ENCODE measurements at places on chromosomes 6 and 20.
A peak's percentile ranks its signal among the peaks of the same experiment; 100 is the strongest.

GRCh38 chr20:32501709-32502108 is 83.4 kb downstream of the NOL4L start:
- H3K36me3 ChIP-seq = no peaks in the 10 kb centered on the region
- no peak overlapping the region for H3K4me3 ChIP-seq
- H3K4me1 ChIP-seq = peaks cover 11% of the 10 kb centered on the region
- no peaks in the 10 kb centered on the region for H3K27me3 ChIP-seq
- DNase-seq = no peak

- no peak overlapping the region for H3K27ac ChIP-seq
- H3K36me3 ChIP-seq = no peaks in the 10 kb centered on the region
- H3K4me1 ChIP-seq = peaks cover 7% of the 10 kb centered on the region
Measured at GRCh38 chr6:44480097-44480541, 92.6 kb downstream of the CDC5L start.

GRCh38 chr20:50848341-50848808 is 53.5 kb downstream of the BCAS4 start:
- peak overlapping the region; percentile 57 for H3K27ac ChIP-seq
- H3K4me3 ChIP-seq = no peak overlapping the region
- peak; percentile 52 for DNase-seq
- H3K4me1 ChIP-seq = peaks cover 32% of the 10 kb centered on the region
- no peaks in the 10 kb centered on the region for H3K27me3 ChIP-seq

DNA sequence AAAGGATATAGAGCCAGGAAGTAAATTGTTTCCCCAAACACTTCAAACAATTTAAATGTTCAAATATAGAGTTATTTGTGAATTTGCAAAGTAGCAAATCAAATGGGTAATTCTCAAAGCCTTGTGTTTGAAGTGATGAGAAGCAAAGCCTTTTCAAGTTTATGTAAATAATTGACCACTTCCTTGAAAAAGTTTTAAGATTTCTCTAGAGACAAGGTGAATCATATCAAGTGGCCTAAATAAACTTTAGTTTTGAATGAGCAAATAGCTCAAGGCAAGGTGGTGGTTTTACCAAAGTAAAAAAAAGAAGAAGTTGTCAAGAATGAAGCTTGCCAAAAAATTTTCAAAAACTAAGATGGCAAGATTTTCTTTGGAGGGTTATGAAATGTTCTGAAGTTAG is 42.6 kb upstream of the IFNGR1 start:
- H3K27me3 ChIP-seq = no peaks in the 10 kb centered on the region
- no peaks in the 10 kb centered on the region for H3K36me3 ChIP-seq
- no peak for DNase-seq

- peaks cover 4% of the 10 kb centered on the region for H3K4me1 ChIP-seq
- no peak overlapping the region for H3K27ac ChIP-seq
- no peak overlapping the region for H3K4me3 ChIP-seq
- H3K36me3 ChIP-seq = peaks cover 100% of the 10 kb centered on the region
- H3K27me3 ChIP-seq = no peaks in the 10 kb centered on the region
- DNase-seq = peak; percentile 28
Measured at GRCh38 chr6:89787660-89788328, 31.8 kb downstream of the MDN1 start.

GRCh38 chr6:142947714-142948480 is 2.9 kb upstream of the HIVEP2 start:
- H3K36me3 ChIP-seq = no peaks in the 10 kb centered on the region
- H3K4me3 ChIP-seq = peak overlapping the region; percentile 94
- H3K27me3 ChIP-seq = no peaks in the 10 kb centered on the region
- no peak for DNase-seq
- H3K27ac ChIP-seq = peak overlapping the region; percentile 99

GRCh38 chr6:121142093-121142492 is 192.2 kb downstream of the TBC1D32 start:
- H3K27me3 ChIP-seq = no peaks in the 10 kb centered on the region
- H3K36me3 ChIP-seq = no peaks in the 10 kb centered on the region
- H3K4me1 ChIP-seq = no peaks in the 10 kb centered on the region
- H3K27ac ChIP-seq = no peak overlapping the region
- no peak overlapping the region for H3K4me3 ChIP-seq
- DNase-seq = no peak

DNA sequence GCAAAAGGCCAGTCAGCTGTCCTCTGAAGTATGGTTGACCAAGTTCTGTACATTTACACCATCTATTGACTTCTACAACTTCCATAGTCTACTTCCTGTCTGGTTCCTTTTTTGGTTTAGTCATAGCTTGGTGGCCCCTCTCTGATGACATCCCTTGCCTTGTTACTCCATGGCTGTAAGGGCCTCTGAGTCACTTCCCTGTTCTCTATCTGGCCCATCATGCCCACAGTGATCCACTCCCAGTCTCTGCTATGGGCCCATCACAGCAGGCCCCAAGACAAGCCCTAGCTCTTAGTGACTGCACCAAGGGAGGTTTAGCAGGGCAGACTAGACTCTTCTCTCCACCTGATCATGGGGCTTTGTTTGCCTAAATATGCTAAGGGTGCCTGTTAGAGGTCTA is 441.6 kb downstream of the HACE1 start:
- H3K4me3 ChIP-seq = no peak overlapping the region
- no peak overlapping the region for H3K27ac ChIP-seq
- no peaks in the 10 kb centered on the region for H3K36me3 ChIP-seq
- no peak for DNase-seq
- no peaks in the 10 kb centered on the region for H3K4me1 ChIP-seq

GRCh38 chr6:85364344-85364743 is 85.5 kb upstream of the NT5E start:
- H3K4me3 ChIP-seq = no peak overlapping the region
- no peaks in the 10 kb centered on the region for H3K36me3 ChIP-seq
- DNase-seq = no peak
- H3K27ac ChIP-seq = no peak overlapping the region

DNA sequence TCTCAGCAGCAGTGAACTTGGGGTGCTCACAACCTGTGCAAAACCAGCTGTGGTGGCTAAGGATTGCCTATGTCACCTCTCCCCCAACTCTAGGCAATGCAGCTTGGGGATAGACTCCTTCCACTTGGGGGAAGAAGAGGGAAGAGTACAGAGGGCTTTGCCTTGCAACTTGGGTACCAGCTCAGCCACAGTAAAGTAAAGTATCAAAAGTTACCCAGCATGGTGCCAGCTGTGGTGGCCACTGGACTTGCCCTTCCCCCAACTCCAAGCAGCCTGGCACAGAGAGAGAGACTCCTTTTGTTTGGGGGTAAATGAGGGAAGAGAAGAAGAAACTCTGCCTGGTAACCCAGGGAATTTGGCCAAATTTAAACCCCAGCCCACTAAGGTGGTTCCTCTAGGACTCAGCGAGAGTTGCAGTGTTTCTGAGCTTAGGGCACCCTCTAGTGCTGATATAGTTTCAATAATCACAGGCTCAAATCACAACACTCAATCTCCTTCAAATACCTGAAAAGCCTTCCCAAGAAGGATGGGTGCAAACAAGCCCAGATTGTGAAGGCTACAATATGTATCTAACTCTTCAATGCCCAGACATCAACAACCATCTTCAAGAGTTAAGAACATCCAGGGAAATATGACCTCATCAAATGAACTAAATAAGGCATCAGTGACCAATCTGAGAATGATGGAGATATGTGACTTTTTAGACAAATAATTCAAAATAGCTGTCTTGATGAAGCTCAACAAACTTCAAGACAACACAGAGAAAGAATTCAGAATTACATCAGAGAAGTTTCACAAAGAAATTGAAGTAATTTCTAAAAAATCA is 7.6 kb upstream of the DEFB129 start:
- no peak overlapping the region for H3K27ac ChIP-seq
- H3K4me1 ChIP-seq = no peaks in the 10 kb centered on the region
- no peak overlapping the region for H3K4me3 ChIP-seq

GRCh38 chr6:25481267-25481666 is 170.7 kb upstream of the SCGN start:
- no peak overlapping the region for H3K4me3 ChIP-seq
- H3K36me3 ChIP-seq = peaks cover 17% of the 10 kb centered on the region
- no peak for DNase-seq
- H3K27me3 ChIP-seq = no peaks in the 10 kb centered on the region
- H3K27ac ChIP-seq = no peak overlapping the region
- H3K4me1 ChIP-seq = peaks cover 6% of the 10 kb centered on the region

DNA sequence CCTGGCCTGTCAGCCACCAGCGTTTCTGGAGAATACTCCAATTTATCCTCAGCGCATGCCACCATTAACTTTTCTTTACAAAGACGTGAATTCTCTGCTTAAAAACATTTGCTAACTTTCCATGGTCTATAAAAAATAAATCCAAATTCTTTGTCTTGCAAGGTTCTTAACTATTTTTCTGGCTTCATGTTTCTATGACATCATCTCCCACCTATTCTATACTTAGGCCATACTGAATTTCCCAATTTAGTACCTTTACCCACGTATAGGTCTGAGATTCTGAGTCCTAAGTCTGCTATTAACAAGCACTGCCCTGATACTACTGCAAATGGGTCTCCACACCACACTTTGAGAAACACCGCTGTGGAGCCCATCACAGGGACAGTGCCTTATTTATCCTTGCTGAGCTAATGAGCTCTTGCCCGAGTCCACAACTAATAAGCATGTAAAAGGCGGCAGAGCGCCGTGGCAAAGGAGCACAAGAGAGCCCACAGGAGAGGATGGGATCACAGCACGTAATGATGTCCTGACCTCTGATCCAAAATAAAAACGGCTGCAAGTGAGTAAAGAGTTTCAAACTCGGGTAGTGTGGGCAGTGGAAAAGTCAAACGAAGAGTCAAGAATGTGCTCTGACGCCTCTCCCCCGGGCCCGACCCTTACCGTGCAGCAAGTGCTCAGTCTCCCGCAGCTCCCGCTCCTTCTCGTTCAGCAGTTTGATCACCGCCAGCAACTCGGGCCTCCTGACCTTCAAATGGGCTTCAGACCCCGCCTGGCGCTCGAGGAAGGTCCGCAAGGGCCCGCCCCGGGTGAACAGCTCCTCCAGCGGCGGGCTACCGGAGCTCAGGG is 519 bp downstream of the MTRF1L start:
- no peaks in the 10 kb centered on the region for H3K27me3 ChIP-seq
- H3K36me3 ChIP-seq = peaks cover 14% of the 10 kb centered on the region
- peak; percentile 50 for DNase-seq
- H3K4me3 ChIP-seq = peak overlapping the region; percentile 65
- peaks cover 59% of the 10 kb centered on the region for H3K4me1 ChIP-seq

GRCh38 chr6:352896-353470 is 38.6 kb upstream of the IRF4 start:
- H3K27me3 ChIP-seq = peaks cover 4% of the 10 kb centered on the region
- peaks cover 5% of the 10 kb centered on the region for H3K4me1 ChIP-seq
- peaks cover 44% of the 10 kb centered on the region for H3K36me3 ChIP-seq
- H3K4me3 ChIP-seq = no peak overlapping the region
- H3K27ac ChIP-seq = no peak overlapping the region

DNA sequence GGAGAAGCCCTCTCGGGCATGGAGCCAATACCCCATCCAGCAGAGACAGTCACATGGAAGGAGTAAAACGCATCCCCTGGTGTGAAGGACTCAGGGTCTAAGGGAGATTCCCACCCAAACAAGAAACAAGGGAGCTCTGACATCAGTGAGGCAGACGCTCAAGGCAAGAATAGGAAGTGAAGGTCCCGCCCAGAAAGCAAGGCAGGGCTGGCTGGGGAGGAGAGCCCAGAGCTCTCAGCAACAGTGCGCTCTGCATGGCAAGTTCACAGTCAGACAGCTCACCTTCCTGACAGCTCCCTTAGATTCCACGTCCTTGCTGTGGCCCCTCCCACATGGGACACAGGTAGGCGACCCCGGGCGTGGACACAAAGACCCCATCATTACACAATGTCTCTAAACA is 85.6 kb downstream of the TTLL2 start:
- H3K27me3 ChIP-seq = peaks cover under 1% of the 10 kb centered on the region
- H3K4me3 ChIP-seq = no peak overlapping the region
- no peaks in the 10 kb centered on the region for H3K36me3 ChIP-seq
- H3K27ac ChIP-seq = no peak overlapping the region
- H3K4me1 ChIP-seq = no peaks in the 10 kb centered on the region

DNA sequence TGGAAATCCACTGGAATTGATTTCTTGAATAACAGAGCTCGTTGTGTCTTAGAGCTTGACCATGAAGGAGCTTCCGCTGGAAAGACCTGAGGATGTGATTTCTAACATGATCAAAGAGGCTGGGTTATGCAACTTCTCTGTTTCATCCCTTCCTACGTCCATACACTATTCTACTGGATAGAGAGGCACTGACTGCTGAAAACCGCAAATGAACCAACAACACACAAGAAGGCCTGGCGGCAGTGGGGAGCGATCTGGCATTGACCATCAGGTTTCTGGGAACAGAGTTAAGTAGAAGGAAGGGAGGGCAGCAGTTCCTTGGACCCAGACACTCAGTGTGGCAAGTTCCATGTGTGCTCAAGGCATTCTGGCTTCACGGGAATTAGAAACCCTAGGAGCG is 13.3 kb downstream of the LRRN4 start:
- no peak overlapping the region for H3K27ac ChIP-seq
- H3K27me3 ChIP-seq = no peaks in the 10 kb centered on the region
- DNase-seq = no peak
- peaks cover 75% of the 10 kb centered on the region for H3K36me3 ChIP-seq
- H3K4me3 ChIP-seq = no peak overlapping the region

DNA sequence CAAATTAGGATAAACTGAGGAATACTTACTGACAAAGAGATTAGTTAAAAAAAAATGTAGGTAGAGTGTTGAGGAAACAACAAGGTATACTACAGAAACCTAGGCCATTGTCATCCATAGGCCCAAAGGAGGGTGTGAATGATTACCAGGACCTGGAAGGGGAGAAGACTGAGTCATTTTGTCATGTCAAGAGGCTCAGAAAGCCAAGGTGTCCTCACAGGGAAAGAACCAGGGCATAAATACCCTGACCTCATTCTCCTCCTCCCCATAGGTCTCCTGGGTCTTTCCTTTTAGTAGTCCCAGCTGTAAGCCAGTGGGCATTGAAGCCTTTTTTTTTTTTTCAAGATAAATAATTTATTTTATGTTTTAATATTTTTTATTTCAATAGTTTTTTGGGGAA is 582.1 kb upstream of the JAG1 start:
- H3K27ac ChIP-seq = no peak overlapping the region
- DNase-seq = no peak
- H3K4me3 ChIP-seq = no peak overlapping the region
- no peaks in the 10 kb centered on the region for H3K4me1 ChIP-seq
- no peaks in the 10 kb centered on the region for H3K36me3 ChIP-seq
- no peaks in the 10 kb centered on the region for H3K27me3 ChIP-seq

- no peaks in the 10 kb centered on the region for H3K36me3 ChIP-seq
- H3K4me1 ChIP-seq = no peaks in the 10 kb centered on the region
- H3K4me3 ChIP-seq = no peak overlapping the region
- DNase-seq = no peak
Measured at GRCh38 chr20:14259689-14260088, 77.7 kb downstream of the FLRT3 start.

GRCh38 chr6:139418481-139419132 is 44.2 kb upstream of the CITED2 start:
- no peaks in the 10 kb centered on the region for H3K27me3 ChIP-seq
- H3K27ac ChIP-seq = no peak overlapping the region
- no peaks in the 10 kb centered on the region for H3K36me3 ChIP-seq
- DNase-seq = no peak

GRCh38 chr6:105449756-105450390 is 47.0 kb upstream of the PREP start:
- H3K27ac ChIP-seq = no peak overlapping the region
- DNase-seq = no peak
- H3K4me1 ChIP-seq = no peaks in the 10 kb centered on the region
- H3K4me3 ChIP-seq = no peak overlapping the region
- no peaks in the 10 kb centered on the region for H3K36me3 ChIP-seq

Data from stomach (tissue), 19 donors.